ENCODE measurements at places on chromosomes 5 and 9.
A peak's percentile ranks its signal among the peaks of the same experiment; 100 is the strongest.

- no peak for DNase-seq
Observed at GRCh38 chr5:169258372-169259000, 42.5 kb downstream of the SLIT3 start.

- DNase-seq: no peak
Observed at GRCh38 chr5:116738239-116738614, 163.6 kb upstream of the SEMA6A start.

DNA sequence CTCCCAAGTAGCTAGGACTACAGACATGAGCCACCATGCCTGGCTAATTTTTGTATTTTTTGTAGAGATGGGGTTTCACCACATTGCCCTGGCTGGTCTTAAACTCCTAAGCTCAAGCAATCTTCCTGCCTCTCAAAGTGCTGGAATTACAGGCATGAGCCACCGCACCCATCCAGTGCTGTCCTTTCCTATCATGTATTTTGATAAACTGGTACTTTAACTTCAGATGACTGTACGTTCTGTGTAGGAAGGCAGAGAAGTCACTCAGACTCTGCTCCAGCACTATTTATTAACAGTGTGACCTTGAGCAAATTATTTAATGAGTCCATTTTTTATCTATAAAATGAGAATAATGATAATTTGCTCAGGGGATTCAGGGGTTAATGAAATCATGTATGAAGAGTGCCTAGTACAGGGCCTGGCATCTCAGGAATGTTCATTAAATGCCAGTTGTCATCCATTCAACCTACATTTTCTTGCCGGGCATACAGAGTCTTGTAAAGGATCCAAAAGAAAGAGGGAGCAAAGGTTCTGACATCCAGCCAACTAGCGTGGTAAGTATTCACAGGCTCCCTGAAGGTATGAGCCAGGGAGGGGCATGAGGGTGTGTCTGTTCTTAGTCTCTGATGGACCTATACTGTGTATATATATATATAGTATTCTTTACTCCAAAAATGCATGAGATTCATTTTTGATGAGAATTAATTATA, 201.9 kb downstream of the PBX3 start:
- no peak for DNase-seq

DNA sequence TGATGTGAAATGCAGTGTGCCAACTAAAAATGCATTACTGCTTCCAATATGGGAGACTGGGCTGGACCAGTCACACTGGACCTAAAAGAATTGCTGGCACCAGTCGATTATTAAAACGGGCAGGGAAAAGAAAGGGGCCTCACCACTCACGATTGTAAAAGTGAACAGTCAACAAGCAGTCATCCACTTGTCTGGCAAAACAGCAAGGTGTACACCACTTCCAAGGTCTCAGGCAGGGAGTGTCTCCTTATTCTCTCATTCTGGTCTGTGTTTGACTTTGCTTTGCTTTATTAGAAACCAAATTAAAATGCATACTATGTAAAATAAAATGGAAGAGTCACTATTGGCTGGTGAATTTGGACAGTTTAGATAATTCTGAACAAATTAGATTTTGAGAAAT, 57.8 kb upstream of the TRPM3 start:
- DNase-seq: no peak

DNA sequence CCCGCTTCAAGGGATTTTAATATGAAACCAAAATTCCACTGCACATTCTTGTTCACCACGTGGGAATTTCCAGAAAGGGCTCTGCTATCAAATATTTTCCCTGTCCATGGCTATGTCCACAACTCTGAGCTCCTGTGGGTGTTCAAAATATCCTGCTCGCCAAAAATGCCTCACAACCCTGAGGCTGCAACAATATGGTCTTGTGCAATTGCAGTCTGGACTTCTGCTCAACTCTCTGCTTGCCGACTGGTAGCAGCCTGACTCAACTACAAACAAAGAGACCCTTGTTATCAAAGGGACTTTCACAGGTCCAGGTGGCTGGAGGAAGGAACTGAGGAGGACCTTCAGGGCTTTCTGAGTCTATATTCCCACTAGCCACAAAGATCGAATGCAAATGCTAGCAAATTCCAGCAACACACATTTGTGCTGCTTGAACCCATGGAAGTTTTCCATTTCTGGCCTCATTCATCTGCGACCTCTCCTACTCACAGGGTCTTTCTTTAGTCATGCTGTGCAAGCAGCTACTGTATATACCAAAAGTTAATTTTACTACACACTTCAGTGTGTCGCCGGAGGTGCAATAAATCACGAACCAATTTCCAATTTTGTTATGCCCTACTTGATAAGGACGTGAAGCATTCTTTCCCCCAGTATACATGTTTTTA, 169.2 kb upstream of the SLC30A5 start:
- no peak for DNase-seq

GRCh38 chr5:102700916-102701315, 54.2 kb upstream of the PAM start:
- no peak for DNase-seq

DNA sequence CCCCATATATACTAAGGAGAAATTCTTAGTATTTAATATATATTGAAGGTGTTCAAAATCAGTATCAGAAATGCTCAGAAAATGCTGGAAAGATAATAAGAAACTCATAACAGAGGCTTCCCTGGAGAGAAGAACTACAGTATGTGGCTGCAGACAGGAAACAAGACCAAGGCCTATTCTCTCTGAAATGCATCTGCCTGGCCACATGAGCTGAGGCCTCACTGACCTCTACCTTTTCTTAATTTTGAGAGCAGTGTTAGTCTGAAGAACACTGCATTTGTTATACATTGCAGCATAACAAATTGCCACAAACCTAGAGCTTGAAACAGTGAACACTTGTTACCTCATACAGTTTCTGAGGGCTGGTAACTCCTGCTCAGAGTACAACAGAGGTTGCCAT, 133.4 kb upstream of the SPEF2 start:
- DNase-seq: no peak

DNA sequence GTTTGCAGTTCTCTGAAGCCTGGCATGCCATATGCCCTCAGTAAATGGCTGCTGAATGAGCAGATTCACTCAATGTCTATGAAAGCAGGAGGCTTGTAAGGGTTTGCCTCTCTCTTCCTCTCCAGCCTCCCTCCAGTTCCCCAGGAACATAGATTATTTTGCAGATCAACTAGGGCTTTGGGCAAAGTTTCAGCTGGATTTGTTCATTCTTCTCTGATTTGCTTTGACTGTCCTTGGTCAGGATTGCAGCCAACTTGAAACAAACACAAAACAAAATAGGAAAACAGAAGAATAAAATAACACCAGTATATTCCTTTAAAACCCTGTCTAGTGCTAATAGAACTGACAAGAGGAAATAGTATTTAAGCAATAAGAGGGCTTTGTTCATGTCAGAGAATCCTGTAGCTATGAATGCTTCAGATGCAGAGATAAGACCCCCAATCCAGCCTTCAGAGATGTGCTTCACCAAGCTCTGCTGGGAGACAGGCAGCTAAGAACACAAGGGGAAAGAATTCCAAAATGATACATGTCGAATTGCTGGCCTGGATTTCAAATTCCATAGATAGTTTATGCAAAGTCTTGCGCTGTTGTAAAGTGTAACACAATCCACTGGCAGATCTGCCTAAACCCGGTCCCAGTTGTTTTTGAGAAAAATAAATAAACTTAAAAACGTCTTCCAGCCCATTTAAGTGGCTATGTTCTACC, 174.3 kb downstream of the PAPPA start:
- no peak for DNase-seq

DNA sequence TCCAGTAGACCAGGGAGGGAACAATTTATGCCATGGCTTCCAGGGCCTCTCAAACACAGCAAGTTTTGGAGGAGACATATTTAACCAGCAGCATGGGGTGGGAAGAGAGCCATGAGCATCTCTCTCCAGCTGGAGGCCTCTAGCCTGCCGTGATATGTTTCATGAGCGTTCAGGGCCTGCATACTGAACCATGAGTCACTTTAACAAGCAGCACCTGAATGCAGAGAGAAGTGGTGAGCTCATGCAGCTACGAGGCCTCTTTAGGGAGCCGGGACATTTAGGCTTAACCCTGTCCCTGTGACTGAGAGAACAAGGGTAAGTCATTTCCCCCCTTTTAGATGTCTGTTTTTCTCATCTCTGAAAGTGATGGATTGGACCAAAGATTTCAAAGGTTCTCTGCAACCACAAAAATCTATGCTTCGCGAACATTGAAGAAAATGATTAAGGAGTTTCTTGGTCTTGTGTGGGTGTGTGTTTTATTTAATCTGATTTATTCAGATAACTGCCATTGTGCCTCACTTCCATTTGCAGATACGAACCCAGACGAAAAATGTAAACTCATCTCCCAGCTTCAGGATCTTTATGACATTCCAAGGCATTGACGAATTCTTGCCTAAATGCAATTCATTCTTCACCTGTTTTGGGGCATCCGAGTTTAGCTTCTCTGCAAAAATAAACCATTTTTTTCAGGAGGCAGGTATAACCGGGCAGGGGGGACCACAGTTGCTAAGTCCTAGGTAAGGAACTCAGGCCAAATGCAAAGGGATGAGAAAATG, 157.0 kb downstream of the GABBR2 start:
- DNase-seq: no peak

DNA sequence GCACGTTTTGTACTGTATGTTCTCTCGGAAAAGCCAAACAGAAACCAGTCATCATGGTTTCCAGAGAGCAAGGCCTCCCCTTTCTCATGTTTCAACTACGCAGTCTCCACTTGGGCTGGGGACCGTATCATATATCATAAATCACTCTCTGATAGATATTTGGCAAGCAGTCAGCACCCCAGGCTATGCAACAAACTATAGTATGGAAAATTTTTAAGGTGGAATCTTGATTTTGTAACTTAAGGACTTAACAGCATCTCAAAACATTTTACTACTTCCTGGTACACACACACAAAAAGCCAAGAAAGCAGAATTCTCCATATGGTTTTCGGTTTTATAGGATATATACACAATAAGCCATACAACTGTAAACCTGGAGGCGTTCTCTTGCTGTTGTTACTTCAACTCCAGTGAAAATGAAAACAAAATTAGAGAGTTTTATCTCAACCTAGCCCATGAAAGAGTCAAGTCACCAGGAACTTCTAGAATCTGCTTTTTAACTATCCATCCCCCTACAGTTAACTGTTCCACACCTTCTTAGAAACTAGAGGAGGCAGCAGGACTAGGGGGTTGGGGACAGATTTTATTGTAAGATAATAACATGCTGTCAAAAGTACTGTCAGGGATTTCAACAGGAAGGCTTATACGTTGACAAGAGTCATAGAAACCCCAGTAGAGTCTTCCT, 283.4 kb downstream of the NFIB start:
- no peak for DNase-seq

DNA sequence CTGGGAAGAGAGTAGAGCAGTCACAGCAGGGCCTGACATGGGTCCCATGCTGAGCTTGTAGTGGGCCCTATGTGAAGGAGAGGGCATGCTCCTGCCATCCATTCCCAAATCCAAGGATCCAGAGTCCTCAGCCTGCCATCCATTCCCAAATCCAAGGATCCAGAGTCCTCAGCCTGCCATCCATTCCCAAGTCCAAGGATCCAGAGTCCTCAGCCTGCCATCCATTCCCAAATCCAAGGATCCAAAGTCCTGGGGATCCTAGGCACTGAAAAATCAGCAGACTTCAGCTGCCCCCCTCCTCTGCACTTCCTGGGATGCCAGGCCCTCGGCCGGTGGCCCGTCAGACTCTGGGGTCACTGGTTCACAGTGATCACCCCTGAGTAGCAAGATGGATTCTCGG, 33.6 kb downstream of the THBS4 start:
- DNase-seq: no peak

GRCh38 chr5:98568336-98568735, 205.1 kb upstream of the RGMB start:
- DNase-seq: no peak

DNA sequence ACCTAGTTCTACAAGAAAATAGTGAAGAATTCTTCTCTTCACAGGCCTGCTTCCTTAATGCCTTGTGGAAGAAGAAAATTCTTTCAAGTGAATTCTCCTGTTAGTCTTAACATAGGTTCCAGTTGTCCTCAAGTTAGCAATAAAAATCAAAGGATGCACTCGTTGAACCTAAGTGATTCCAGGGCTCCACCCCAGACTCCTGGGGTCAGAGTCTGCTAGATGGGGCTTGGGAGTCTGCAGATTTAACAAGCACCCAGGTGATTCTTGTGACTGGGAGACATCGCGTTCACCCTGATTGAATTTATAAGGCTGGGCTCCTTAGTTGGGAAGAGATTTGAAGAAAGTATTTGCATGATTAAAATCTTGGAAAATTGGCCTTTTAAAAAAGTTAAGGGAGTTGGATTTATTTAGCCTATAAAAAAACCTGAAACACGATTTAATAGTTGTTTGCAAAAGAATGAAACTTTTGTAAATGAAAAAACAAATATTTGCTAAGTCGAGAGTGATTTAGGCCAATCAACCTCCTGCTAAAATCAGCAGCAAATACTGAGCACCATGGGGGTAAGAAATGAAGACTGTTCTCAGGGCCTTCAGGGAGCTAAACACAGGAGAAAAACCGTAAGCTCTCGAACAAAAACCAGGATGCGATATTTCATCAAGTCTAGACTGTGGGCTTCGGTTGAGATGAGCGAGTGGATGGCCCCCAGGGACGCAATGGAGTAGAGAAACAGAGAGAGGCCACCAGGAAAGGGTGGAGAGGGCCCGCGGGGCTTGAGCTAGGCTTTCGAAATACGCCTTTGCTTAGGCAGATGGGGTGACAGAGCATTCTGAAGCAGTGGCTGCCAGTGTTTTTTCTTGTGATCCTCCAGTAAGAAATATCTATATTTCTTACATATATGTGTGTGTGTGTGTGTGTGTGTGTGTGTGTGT, 86.9 kb upstream of the TTC23L start:
- no peak for DNase-seq

DNA sequence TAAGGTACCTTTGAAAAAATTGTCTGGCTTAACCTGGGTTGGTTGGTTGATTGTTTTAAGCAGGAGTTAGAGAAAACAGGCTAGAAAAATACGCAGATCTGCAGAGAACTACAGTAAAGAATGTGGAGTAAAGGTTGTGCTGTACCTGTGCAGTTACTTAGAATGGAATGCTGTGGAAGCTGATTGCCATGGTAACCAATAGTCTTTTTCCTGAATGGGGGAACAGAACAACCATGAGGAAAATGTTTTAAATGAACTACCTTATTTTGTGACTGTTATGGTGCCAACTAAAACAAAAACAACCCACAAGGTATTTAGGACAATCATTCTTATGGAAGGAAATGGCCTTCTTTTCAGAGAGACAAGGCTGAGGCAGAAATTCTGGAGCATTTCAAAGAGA, 4.8 kb upstream of the HOMER1 start:
- DNase-seq: no peak

- no peak for DNase-seq
Observed at GRCh38 chr5:66285343-66285922, 141.3 kb downstream of the SREK1 start.

DNA sequence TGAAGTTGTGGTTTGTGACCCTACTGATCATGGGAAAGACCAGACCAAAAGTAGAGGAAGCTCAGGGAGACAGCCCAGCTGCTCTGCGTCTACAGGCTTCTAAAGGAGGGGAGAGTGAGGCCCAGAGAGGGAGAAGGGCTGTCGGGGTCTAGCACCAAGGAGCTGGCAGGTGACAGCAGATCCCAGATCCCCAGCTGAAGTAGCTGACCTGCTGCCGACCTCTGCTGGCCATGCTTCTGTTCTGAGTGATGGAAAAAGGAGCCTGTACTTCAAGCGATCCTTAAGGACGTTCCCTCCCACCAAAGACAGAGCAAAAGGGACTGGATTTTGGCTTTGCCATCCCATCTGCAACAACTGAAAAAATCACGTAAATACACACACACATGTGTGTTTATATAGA, 22.7 kb upstream of the QSOX2 start:
- peak; percentile 9 for DNase-seq

GRCh38 chr5:172147857-172148256, 40.2 kb downstream of the STK10 start:
- DNase-seq: peak; percentile 89
